Aorta (tissue), 5 donors: ENCODE measurements at places on chromosomes 3 and 15.

DNA sequence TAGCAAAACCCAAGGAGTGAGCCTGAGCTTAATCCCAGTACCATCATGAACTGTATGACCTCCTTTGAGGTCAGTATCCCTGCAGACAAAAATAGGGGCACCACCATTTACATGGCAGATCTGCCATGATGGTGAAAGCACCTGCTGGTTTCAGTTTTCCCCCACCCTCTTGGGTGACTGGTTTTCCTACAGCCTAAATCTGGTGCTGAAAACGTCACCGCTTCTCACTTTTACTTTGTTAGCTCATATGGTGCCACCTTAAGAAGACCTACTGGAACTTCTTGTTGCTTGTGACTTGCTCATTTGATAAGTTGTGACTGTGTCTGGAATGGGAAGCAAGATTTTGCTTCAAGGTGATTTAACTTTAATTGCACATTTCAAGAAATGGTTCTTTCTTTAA lies 5.1 kb downstream of the PPP1R2 start:
- DNase-seq = no peak

- DNase-seq = no peak
Observed at GRCh38 chr3:197746801-197747237, 2.9 kb upstream of the FYTTD1 start.

DNA sequence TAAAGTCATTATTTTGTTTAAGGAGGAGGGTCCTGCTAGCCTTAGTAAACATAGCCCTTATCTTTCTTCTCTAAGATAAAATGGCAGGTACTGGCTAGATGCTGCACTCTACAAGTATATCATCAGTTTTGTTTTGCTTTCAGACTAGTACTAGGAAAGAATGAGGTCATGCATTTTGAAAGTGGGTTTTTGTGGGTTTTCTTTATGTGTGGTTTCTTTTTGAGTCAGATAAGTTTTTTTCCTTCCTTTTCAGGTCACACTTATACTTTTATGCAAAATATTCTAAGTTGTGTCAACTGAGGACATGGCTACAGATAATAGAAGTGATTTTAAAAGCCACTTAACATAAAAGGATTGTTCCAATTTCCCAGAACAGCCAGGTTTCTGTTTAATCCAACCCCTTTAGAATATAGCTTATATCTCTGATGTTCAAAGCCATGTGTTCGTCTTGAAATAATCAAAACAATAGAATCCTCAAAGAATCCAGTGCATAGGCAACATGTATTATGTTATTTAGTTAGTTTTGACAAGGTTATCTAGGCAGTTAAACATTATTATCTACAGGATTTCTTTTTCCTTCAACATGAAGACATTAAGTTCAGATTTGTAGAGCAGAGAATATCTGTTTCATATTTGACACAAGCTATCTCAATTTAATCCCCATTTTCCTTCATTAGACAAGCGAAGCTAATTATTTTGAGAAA lies 406.2 kb downstream of the RBMS3 start:
- no peak for DNase-seq

GRCh38 chr3:11010426-11011165 lies 18.0 kb downstream of the SLC6A1 start:
- DNase-seq = no peak

GRCh38 chr15:39605146-39605545 lies 24.3 kb downstream of the THBS1 start:
- no peak for DNase-seq

- DNase-seq = no peak
Observed at GRCh38 chr3:187567021-187567420, 103.2 kb downstream of the SST start.

GRCh38 chr3:59566481-59566975 lies 516.7 kb upstream of the CFAP20DC start:
- DNase-seq = no peak

DNA sequence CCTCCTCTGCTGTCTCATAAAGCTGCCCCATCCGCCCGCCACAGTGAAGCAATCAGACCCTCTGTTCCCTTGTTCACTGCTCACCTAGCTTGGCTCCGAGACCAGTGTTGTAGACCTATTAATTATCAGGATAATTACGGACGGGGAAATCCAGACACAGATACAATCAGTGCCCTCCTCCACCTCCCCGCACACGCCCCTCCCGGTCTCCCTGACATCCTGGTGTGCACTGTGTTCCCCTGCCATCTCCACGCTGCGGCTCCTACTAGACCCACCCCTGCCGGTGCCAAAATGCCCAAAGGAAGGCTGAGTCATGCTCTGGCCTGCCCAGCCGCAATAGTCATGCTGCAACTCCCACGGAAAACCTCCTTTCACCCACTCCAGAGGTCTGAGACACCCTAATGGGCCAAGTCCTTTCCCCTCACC lies 277.3 kb upstream of the TLE3 start:
- peak; percentile 80 for DNase-seq
